ENCODE measurements at places on chromosomes 1 and 21.

DNA sequence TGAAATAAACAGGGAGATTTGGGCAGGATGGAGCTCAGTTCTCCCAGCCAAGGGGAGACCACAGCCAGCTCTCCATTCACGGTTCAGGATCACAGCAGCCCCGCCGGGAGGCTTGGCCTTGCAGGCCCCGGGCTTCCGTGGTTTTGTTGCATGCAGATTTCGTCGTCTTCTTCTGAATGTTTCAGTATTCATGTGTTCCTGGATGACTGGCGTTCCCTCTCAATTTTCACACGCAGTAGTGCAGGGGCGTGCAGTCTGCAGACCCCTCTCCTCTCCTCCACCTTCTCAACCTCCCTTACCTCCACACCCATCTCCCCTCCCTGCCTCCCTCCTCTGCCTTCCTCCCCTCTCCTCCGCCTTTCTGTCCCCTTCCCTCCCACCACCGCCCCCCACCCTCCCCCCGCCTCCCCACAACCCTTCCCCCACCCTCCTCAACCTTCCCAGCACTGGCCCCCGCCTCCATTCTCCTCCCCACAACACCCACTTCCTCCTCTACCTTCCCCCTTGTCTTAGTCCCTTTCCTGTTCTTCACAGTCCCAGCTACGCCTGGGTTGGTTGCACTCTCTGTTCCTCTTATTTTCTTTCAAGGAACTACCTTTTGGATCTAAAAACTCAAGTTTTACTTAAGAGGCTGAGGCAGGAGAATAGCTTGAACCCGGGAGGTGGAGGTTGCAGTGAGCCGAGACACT is 8.4 kb upstream of the SLC19A1 start:
- peak; percentile 17 for DNase-seq

DNA sequence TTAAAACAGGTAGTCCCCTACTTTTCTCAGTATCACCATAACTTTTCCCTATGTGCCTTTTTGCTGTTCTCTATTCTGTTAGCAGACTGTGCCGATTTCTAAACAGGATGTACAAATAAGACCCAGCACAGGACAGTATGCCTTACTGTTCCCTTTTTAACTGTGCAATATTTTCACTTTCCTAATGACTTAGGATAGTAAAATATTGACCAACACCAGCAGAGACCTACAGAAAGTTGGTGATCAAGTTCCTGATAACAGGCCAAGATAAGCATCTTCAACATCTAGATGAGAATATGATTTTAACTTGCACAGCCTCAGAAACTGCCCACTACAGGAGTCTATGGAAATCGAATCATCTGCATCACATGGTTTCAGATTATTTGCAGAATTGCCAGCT is 42.0 kb downstream of the ADSS2 start:
- no peak for DNase-seq

DNA sequence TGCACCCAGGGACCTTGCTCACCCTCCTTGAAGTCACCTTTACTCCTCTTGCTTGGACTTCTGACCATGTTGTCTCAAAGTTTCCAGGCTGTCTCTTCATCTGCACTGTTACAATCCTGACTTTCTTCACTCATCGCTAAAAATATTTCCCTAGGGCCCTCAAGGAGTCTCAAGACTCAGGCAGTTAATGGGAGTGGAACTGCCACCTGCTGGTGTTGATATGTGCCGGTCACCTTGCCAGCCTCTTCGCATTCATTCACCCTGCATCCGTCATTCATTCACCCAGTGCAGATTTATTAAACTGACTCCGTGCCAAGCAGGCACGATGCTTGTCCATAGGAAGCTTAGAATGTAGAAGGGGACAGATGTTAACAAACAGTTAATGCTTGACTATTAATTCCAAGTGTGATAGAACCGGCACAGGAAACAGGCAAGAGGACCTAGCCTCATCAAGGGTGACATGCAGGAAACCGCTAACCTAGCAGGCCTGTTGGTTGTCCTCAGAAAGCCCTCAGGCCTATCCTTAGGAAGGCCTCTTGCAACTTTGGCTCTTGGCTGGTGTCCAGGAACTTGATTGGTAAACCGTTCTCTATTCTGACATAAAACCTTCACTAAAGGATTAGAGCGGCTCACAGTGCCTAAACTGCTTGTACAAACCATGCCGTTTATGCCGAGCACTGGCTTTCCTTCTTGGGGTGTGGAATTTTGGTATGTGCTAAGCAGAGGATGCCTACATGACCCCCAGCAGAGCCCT is 342.2 kb downstream of the CAMTA1 start:
- peak; percentile 12 for DNase-seq

DNA sequence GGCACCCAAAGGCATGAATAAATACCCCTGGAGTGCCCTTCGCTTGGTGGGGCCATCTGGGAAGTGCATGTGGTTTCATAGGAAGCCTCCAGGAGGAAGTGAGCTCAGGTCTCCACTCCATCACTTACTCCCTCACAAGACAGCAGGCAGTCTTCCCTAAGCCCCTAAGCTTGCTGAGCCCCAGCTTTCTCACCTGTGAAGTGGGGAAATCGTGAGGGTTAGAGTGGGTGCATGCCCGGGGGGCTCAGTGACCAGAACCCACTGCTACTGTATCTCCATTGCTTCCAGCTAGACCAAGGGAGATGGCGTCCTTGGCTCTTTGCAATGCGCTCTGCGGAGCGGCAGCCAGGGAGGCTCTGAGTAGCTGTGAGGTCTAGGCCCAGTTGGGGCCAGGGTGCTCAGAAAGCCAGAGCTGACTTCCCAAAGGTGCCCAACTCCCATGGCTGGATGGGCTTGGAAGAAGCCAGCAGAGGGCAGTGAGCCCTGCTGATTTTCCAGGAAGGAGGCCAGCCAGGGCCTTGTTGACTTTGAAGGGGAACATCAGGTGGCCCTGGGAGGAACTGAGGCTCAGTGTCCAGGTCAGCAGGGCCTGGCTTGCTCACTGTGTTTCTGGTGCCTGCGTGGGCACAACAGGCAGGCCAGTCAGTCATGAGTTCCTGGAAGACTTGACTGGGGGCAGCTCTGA is 27.3 kb downstream of the CDCP2 start:
- peak; percentile 35 for DNase-seq

- DNase-seq: no peak
Measured at GRCh38 chr1:234896477-234897389, 231.9 kb downstream of the TOMM20 start.

DNA sequence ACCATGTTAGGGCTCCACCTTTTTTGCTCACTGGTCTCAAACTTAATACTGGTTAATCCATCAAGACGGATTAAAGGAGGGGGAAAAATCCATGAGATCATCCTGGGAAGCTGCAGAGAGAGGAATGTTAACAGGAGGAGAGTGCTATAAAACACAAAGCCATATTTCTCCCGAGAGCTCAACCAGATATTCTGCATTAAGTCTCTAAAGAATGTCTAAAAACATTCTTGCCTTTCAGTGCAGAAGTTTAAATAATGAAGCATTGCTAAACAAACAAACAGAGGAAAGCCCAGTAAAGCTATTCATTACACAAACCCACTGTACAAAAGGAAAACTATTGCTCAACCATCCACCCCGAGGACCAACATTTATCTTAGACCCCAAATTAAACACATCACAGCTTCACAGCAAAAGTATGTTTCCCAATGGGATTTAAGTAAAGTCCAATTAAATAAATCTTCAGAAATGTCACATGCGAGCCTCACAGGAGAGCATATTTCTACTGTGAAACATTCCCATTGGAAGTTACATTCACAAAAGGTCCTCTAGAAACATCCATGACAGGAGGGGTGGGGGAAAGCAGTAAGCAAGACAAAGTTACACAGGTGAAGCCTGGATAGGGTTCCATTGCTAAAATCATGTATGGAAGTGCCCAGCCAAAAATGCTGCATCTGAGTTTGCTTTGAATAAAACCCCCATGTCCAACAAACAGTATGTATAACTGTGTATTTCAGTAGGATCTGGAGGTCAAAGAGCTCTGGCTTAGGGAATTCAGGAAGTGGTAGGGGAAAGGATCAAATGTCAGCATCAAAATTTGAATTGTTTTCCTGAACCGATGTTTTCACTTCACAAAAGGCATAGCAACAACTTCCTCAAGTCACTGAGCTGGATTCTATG is 23.3 kb downstream of the DUSP10 start:
- no peak for DNase-seq

DNA sequence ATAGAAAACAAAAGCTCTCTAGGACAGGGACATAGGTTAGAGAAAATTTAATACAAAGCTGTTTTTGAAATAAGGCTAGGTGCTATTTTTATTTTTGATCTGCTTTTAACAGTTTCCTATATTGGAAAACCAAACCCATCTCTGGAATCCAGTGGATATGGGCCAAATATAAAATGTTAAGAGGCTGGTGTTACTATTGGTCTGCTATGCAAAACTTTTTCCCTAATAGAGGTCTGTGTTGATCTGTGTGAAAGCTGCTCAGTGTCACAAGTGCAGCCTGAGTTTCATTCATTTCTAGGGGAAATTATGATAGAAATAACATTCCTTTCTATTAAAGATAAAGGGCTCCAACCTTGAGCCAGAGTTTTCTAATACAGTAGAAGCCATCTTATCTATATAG is 116.4 kb downstream of the OLFML2B start:
- DNase-seq: no peak

DNA sequence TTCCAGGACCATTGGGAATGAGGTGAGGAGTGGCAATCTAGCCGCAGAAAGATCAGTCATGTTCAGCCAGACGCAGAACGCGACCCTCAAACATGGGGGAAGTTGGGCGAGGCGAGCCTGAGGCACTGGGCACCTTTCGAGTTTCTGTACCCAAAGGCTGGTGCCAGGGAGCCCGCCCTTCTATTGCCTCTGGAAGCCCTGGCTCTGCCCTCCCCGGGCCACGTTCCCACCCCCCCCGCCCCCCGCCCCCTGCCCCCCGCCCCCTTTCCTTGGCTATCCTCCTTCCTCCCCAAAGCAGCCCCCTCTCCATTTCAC is 2.2 kb upstream of the ZBTB7B start:
- DNase-seq: no peak

- no peak for DNase-seq
Measured at GRCh38 chr1:4016351-4017130, 116.5 kb upstream of the C1orf174 start.
